Metanephros (tissue), 2 donors: ENCODE measurements at places on chromosomes 12 and 14. TPM values are rescaled to one million over a fixed set of nuclear protein-coding genes. Genes with fewer than 3 reads are reported as not detected.

MIPOL1 gene
- total RNA-seq: 16.2 TPM

BMP4 gene
- total RNA-seq: 28.6 TPM

MDGA2 gene
- total RNA-seq: 2.5 TPM

IGF1 gene
- 15.9 TPM for total RNA-seq

PYGL gene
- 34.9 TPM for total RNA-seq

P2RX7 gene
- 2.3 TPM for total RNA-seq

POTEM gene
- not detected for total RNA-seq

MIP gene
- total RNA-seq: not detected

TMEM229B gene
- total RNA-seq: 2.5 TPM

BDKRB1 gene
- 0.23 TPM for total RNA-seq

DNAJC22 gene
- total RNA-seq: 14.1 TPM

RPS6KA5 gene
- 10.6 TPM for total RNA-seq

FLVCR2 gene
- 6.2 TPM for total RNA-seq

TROAP gene
- 13.0 TPM for total RNA-seq

TESPA1 gene
- total RNA-seq: 0.64 TPM

CD163 gene
- 18.8 TPM for total RNA-seq

IAPP gene
- not detected for total RNA-seq

BDKRB2 gene
- total RNA-seq: 7.8 TPM

BCL2L14 gene
- 0.23 TPM for total RNA-seq

TAS2R50 gene
- total RNA-seq: 7.0 TPM

PARPBP gene
- 11.2 TPM for total RNA-seq

SPIC gene
- 0.18 TPM for total RNA-seq

C12orf75 gene
- total RNA-seq: 35.5 TPM

TAS2R7 gene
- not detected for total RNA-seq

TSPAN8 gene
- 23.5 TPM for total RNA-seq

SERPINA3 gene
- total RNA-seq: 0.29 TPM

ANKRD33 gene
- total RNA-seq: 0.64 TPM

TPH2 gene
- not detected for total RNA-seq

ANP32D gene
- not detected for total RNA-seq

CCDC197 gene
- 0.23 TPM for total RNA-seq

GSC gene
- total RNA-seq: 1.7 TPM

CEBPE gene
- 1.1 TPM for total RNA-seq

B4GALNT1 gene
- 1.3 TPM for total RNA-seq

PLA2G1B gene
- not detected for total RNA-seq

HOXC9 gene
- 21.5 TPM for total RNA-seq
